ENCODE measurements at places on chromosomes 3 and 15.

DNA sequence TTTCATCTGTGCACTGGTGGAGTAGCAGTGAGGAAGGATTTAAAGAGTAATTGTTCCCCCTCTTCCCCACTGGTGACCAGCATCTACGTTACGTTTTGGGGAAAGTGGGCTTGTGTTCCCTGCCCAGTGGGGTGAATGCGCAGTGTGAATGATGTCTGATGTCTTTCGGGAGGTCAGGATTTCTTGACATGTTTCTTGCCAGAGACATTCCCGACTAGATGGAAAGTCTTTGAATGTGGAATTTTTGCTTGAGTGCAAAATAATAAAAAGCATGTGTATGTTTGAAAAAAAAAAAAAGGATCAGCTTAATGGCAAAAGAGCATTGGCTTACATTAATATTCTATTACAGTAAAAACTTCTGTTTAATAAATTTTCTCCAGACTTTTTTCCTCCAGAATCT, 632.2 kb downstream of the FOXP1 start:
- DNase-seq = no peak

GRCh38 chr3:170869645-170870593, at the start of gene RPL22L1:
Gene RPL22L1 (minus strand): TSS chr3:170870195. CDS start chr3:170870167, 28 bp downstream.
- DNase-seq = peak; percentile 95

GRCh38 chr3:111415018-111415417, 127.0 kb upstream of the CD96 start:
- DNase-seq = no peak

GRCh38 chr3:14935592-14936345, 11.6 kb upstream of the NR2C2 start:
- no peak for DNase-seq

GRCh38 chr3:156681002-156681401, 6.6 kb downstream of the TIPARP start:
- peak; percentile 91 for DNase-seq

DNA sequence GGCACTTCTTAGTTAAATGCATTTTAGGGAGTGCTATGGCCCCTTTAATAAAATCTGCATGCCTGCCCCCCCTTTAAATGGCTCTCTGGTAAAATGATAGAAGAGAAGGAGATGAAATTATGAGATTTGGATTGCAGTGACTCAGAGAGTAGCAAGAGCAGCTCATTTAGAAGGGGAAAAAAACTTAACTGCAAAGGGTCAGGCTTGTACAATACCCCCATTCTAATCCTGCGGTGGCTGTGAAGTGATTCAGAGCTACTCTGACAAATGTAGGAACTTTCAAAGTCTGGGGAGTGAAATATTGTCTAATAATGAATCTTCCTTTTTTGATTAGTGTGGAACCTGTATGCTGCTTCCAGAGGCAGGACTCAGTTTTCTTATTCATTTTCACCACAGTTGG, 44.1 kb upstream of the TBC1D23 start:
- no peak for DNase-seq
